D721Med (cell line): ENCODE measurements at places on chromosomes 3 and 15.

- DNase-seq, result no peak
Measured at GRCh38 chr15:100926971-100927756, 8.0 kb downstream of the LRRK1 start.

GRCh38 chr3:119175872-119176756, 2.7 kb downstream of the UPK1B start:
- no peak for DNase-seq

- DNase-seq, result no peak
Measured at GRCh38 chr15:25431836-25432561, 6.8 kb downstream of the UBE3A start.

DNA sequence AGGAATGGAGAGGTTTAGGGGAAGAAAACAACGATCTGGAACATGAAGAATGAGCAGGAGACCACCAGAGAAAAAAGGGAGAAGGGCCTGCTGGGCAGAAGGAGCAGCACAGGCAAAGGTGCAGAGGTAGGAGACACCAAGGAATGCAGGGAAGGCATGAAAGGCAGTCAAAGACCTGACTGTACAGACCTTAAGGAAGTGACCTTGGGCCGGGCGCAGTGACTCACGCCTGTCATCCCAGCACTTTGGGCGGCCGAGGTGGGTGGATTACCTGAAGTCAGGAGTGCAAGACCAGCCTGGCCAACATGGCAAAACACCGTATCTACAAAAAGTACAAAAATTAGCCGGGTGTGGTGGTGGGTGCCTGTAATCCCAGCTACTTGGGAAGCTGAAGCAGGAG, 157.7 kb upstream of the ATP10A start:
- no peak for DNase-seq

DNA sequence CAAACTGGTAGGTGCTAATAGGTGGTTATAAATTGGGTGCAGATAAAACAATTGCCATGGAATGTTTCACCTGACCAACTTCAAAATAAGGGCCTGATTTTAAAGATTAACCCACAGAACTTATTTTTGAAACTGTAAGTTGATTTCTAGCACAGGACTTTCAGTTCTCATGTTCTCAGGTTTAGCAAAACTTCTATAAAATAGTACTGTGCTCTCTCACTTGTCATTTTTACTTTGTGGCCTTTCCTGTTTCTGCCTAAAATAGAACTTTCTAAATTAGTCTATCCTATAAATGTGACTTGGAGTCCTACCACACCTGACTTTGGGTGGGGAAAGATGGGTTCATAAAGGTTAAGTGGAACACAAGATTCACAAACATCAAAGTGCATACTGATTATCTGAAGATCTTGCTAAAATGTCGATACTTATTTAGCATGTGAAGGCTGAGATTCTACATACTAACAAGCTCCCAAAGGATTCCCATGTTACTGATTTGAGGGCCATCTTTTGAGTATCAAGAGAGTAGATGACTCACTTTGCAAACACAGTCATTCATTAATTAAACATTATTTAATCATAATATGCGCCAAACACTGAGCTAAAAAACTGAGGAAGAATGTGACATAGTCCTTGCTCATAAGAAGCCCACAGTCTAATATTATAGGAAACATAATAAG, 38.6 kb downstream of the BTLA start:
- DNase-seq, result no peak

- no peak for DNase-seq
Measured at GRCh38 chr15:86654501-86654900, 574.8 kb downstream of the AGBL1 start.

DNA sequence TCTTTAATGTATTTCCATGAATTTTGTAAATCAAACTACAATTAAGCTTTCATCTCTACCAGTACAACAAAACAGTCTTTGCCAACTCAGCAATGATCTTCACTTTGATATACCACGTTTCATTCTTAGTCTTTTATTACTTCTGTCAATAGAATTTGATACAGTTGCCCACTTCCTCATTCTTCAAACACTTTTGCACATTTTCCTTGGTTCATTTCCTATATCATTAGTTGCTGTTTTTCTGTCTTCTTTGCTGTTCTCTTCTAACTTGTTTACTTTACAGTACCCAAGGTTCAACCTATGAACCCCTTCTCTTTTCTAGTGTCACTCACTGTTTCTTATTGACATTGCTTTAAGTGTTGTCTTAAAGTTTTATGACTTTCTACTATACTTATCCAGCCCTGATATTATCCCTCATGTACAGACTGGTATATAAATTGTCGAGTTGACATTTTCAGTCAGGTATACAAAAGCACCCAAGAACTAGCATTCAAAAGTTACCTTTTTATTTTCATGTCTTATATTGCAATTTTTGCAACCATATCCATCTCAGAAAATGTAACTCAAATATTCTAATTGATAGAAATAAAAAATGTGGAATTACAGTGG, 903.1 kb downstream of the NSUN3 start:
- DNase-seq, result no peak

DNA sequence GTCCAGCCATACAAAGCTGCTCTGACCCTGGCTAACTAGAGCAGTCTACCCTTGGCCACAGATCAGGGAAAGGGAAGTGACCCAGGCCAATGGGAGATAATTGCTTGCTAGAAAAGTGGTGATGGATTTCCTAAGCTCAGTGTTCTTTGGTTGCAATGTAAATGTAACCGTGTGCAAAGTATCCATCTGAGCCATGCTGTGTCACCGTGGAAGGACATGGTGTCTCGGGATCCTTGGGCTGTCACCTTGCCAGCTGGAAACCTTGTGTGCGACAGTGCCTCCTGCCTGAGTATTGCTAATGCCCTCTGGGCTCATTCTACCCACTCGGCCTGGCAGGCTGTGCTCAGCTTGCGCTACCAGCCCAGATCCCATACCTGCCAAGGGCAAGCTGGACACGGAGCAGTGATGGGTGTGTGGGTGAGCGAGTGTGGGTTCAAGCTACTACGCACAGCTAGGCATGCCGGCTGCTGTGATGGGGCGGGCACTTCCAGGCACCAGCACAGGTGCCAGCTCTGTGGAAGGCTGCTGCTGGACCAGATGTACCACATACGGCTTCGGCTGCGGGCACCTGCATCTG, 10.7 kb upstream of the SIAH2 start:
- DNase-seq, result no peak

DNA sequence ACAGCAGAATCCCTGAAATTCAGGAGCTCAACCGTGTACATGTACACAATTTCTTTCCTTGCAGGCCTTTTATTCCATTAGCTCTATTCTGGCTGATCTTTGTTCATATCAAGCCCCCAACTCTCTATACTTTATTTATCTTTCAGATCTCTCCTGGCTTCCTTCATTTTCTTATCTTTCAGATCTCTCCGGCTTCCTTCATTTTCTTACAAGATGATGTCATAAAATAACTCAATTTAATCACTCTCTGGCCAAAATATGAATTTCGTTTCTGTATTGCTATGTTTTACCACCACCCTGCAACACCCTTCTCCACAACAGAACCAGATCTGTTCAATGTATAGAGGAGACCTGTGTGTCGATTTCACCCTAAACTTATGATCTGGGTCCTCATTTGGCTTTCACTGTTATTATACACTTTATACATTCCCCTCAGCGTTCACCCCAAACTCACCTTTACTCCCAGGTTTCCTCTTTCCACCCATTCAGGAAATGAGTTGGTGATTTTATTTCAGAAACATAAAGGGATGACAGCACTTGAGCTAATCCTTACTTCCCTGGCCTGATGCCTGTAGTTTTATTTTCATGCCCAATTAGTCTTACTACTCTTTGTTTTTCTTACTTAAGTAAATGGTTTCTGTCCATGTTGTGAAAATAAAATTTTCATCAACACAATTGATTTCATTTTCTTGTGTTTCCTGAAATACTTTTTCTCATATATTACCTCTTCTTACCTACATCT, 195.5 kb downstream of the BCHE start:
- no peak for DNase-seq

DNA sequence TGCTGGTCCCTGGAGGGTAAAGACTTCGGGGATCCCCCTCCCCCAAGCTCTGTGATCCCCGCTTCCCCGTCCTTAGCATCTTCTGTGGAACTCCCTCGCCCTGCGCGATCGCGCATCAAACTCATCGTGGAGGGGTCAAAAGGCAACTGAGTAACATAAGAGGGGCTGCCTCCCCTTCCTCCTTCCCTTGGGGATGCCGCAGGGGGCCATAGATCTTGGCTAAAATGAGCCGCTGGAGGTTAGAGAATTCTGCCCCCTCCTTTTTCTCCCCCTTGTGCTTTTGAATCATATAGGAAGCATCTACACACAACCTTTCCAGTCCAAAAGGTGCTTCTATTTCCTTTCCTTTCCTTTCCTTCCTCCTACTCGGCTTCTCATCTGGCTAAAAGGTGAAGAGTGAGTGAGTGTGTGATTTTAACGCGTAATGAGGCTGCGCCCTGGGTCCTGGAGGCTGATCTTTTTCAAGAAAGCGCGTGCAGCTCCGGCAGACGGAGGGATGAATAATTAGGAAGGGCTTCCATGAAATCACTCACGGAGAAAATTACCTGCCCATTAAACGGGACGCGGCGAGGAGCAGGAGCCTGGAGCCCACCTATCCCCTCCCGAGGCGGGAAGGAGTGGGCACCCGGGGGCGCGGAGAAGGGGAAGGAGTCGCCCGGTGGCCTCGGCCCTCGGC, 831 bp upstream of the ROBO2 start:
- no peak for DNase-seq

- DNase-seq, result no peak
Measured at GRCh38 chr3:155262295-155262694, 31.2 kb downstream of the STRIT1 start.

DNA sequence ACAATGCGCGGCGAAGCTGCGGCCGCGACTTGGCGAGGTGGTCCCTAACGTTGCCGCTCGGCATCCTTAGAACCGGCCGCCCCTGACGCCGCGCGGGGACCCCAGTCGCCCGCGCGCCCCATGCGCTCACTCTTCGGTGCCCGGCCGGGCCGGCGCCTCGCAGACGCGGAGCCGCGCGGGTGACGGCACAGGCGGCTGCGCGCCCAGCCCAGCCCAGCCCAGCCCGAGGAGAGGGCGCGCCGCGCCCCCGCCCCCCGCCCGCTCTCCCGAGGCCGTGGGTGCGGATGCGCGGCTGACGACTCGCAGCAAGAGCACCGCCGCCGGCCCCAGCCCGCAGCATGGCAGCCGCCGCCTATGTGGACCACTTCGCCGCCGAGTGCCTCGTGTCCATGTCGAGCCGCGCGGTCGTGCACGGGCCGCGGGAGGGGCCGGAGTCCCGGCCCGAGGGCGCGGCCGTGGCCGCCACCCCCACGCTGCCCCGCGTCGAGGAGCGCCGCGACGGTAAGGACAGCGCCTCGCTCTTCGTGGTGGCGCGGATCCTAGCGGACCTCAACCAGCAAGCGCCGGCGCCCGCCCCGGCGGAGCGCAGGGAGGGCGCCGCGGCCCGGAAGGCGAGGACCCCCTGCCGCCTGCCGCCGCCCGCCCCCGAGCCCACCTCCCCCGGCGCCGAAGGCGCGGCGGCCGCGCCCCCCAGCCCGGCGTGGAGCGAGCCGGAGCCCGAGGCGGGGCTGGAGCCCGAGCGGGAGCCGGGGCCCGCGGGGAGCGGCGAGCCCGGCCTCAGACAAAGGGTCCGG, 437 bp downstream of the KLF13 start:
- DNase-seq, result no peak

GRCh38 chr15:63469190-63469589, 35.2 kb upstream of the USP3 start:
- no peak for DNase-seq

DNA sequence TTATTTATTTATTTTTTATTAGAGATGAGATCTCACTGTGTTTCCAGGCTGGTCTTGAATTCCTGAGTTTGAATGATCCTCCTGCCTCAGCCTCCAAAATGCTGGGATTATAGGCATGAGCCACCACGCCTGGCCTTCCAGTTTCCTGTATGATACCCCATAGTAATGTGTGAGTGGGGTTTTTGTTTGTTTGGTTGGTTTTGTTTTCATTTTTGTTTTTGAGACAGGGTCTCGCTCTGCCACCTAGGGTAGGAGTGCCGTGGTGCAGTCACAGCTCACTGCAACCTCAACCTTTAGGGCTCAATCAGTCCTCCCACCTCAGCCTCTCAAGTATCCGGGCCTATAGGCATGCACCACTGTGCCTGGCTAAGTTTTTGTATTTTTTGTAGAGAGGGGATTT, 30.9 kb downstream of the GOLM2 start:
- DNase-seq, result no peak

DNA sequence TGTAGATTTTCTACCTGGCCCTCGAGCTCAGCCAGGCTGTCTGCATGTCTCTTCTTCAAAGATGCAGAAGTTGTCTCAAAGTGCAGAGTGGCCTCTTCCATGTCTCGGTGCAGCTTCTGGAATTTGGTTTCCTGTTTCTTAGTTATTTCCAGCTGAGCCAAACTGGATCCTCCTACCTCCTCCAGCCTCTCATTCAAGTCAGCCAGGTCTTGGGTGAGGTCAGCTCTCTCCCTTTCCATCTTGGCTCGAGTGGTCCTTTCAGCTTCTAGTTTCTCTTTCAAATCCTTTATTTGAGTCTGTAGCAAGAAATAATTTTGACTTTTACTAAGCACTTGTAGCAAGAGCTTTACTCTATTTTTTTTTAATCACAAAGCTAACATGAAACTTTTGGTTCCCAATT, 81.8 kb downstream of the MYH15 start:
- no peak for DNase-seq
